ENCODE measurements at places on chromosomes 4 and X.

GRCh38 chr4:129602447-129602846 is 506.5 kb downstream of the C4orf33 start:
- no peak for DNase-seq

GRCh38 chr4:94536049-94536448 is 84.3 kb downstream of the PDLIM5 start:
- DNase-seq, result no peak

- DNase-seq, result no peak
Measured at GRCh38 chr4:18111081-18111480, 89.5 kb upstream of the LCORL start.

DNA sequence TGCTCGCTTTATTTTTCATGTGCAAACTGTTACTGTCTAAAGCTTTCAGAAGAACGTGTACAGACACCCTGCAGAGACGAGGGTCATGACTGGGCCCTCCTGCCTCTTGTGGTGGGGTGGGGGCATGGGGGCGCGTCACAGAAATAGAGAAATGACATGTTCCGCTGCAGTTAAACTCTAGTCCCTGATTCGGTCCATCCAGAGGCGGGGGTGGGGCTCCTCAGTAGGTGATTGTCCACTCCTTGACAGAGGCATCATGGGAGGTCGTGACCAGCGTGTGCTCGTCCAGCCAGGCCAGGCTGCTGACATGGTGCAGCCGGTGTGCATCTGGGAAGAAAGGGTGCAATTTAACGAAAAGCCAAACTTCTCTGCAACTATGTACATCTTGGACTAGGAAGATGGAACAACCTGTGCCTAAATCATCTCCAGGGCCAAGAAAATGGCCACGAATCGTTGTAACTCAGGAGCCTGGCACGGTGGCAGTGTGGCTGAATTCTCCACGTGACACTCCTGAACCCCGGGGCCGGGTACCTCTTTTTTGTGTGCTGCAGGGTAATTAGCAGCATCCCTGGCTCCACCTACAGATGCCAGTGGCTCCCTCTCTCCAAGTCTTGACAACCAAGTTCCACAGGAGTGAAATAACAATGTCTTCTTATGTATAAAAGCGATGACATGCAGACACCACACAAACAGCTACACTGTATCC is 41.3 kb downstream of the WDR1 start:
- DNase-seq, result no peak

- DNase-seq, result peak; percentile 22
Measured at GRCh38 chr4:76251441-76252270, at the start of gene FAM47E. TSS of gene FAM47E (plus strand) at chr4:76251721. CDS start at chr4:76251747, 26 bp downstream.

DNA sequence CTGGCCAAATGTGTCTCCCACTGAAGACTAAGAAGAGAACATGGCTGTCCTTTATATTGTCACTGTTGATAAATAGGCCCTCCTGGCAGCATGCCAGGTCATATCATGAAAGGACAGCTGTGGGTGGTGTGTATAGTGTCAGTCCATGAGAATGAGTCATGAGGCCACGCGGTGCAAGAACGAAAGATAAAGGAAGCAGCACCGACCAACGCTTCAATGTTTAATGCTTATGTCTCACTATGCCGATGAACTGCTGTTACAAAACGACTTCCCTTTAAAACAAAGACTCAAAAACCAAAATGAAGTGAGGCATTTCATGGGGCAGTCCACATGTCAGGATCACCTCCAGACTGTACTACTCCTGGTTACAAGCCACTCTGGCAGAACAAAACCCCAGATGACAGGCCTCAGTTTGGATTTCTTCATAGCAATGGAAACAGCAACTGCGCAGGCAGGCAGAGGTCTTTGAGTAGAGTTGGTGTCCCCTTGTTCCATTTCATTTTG is 5.2 kb upstream of the TCEANC start:
- DNase-seq, result no peak

- DNase-seq, result no peak
Measured at GRCh38 chr4:124540014-124540413, 172.5 kb downstream of the ANKRD50 start.

GRCh38 chr4:121957266-121957665 is 5.4 kb upstream of the TRPC3 start:
- no peak for DNase-seq

DNA sequence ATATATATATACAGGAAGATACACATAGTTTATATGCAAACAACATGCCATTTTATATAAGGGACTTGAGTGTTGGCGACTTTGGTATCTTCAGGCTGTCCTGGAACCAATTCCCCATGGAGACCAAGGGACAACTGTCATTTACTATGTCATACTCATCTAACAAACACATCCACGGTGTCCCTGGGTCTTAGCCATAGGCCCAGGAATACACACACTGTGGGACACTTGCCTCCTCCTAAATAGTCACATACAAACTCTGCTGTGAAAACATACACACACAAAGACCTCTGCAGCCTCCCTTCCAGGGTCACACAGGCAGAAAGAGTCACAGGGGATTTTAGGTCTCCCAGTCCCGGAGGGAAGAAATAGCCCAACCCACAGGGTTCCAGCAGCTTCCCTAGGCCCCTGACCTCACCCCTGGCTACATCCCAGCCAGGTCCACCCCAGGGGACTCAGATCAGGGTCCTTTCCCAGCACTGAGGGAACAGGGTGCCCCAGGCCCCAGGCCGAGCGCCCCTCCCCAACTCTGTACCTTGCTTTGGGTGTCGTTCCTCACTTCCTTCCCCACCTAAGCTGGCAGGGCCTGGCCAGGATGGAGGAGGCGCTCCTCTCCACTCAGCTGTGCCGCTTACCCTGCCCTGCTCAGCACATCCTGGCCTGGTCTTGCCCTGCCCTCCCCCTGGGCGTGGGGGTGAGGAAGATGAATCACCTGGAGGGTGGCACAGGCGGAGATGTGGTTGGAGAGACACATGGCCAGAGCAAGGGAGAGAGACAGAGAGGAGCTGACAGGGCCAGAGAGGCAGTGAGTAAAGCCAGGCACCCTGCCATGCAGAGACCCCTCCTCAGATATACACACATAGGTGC is 21.8 kb downstream of the FGD1 start:
- DNase-seq, result no peak

GRCh38 chr4:140136509-140136908 is 17.5 kb downstream of the MAML3 start:
- DNase-seq, result no peak

DNA sequence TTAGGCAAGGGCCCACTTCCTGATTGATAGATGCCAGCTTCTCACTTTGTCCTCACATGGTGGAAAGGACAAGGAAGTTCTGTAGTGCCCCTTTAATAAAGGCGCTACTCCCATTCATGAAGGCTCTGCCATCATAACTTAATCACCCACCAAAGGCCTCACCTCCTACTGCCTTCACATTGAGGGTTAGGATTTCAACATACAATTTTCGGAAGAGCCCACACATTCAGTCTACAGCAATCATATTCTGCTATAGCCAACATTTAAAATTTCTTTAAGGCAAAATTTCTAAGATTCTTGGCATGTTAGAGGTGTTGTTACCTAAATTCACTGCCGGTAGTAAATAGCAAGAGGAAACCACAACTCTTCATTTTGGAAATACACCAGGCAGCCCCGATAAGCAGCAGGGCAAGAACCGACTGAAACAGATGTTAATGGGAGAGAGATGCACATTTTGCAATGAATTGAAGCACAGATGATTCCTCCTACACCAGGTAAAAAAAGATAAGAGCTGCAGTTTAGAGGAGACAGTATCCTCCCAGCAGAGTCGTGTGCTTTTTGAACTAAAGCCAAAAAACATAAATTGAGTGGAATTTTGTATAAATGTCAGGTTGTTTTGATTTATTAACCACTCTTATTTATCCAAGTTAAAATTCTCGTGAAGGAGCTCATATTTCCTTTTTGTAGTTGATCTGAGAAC is 594.9 kb downstream of the KCTD8 start:
- no peak for DNase-seq

DNA sequence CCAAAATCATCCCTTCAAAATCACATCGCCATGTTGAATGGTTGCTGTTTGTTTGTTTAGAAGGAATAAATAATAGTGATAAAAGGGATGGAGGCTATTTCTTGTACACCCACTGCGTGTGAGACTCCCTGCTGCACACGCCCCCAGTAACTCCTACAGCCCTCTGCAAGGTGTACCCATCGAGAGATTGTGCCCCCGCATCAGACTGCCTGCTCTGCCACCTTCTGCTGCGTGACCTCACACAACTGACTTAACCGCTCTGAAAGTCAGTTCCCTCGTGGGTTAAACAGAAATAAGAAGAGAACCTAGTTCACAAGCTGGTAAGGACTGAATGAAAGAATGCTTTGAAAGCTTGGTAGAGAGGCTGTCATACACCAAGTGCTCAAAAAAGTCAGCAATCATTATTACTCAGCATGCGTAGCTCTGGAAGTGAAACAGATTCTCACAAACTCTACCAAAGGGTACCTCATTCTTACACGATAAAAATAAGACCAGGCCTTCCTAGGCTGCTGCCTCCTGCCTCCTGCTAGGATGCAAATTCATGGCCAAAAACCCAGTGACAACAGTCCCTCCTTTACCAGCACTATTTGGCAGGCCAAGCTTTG is 147.1 kb downstream of the CPEB2 start:
- no peak for DNase-seq

DNA sequence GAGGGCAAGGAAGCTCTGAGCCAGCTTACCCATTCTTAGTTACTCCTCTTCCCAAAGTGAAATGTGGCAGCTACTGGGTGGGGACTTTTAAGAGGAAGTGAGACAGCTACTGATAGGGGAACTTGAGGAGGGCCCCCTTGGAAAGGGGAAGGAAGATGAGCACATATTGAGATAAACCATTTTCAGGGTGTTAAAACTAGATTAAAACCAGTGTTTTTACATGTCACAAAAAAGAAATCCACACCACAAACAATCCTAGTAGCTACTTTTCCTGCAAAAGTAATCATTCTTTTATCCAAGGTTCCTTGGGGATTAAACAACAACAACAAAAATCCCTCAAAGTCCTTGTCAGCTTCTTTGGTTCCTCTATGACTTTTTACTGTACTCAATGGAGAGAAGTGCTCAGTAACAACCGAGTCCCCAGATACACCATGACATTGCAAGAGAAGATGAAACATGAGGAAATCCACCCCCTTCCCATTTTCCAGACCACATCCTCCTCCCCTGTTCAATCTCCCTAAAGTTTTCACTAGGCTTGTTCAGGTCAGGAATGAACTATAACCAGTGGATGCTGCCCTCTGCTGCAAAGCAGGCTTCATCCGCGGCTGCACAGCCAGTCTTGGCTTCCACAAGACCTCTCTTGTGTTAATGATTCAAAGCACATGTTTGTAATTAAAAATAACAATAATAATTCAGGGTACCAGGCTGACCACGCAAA is 113.5 kb upstream of the TMEM164 start:
- DNase-seq, result no peak

DNA sequence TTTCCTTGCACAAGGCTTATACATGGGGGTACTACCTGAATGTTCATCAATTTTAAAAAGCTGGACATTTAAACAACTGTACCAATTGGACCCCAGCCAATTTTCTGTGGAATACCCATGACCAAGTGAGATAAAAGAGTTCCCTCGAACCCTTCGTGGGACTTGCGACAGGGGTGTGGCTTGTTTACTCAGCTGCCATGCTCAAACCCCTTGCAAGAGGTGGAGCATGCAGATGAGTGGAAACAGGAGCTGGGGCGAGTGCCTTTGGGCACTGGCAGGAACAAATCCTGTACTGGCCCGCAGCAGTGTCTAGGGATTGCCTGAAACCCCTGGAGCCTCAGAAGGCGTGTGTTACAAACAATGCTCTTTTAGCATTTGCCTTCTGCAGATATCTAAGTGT is 144.2 kb downstream of the PDHA2 start:
- no peak for DNase-seq

GRCh38 chr4:150117094-150117493 is 38.8 kb downstream of the DCLK2 start:
- DNase-seq, result no peak

All from GM19239 (cell line).